Pancreas (tissue), 10 donors: ENCODE measurements at places on chromosomes 7 and 10.
A peak's percentile ranks its signal among the peaks of the same experiment; 100 is the strongest.

GRCh38 chr10:11993834-11994468 lies 48.7 kb downstream of the UPF2 start:
- no peak for DNase-seq

- no peak for DNase-seq
Measured at GRCh38 chr10:8174762-8175161, 120.3 kb downstream of the GATA3 start.

- peak; percentile 50 for DNase-seq
Measured at GRCh38 chr10:132164761-132165278, 21.9 kb upstream of the DPYSL4 start.

- DNase-seq, result no peak
Measured at GRCh38 chr10:43195557-43195956, 57.3 kb downstream of the CSGALNACT2 start.

DNA sequence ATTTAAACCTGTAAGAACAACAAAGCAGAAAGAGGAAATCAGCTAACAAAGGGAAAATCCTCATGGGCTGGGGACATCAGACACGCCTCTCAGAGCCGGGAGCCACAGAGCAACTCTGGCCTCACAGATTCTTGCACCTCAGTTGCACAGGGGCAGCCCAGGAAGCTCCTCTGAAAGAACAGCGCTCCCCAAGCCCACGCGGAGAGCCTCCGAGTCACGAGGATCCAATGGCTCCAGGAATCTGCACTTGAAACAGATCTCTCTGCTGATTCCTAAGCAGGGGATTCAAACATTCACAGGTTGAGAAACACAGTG lies 213.2 kb upstream of the MGMT start:
- no peak for DNase-seq

GRCh38 chr7:1447551-1448244 lies 11.6 kb downstream of the MICALL2 start:
- DNase-seq, result no peak

GRCh38 chr7:110205899-110206298 lies 885.0 kb upstream of the LRRN3 start:
- DNase-seq, result no peak

GRCh38 chr10:14926061-14926470 lies 27.8 kb downstream of the DCLRE1C start:
- no peak for DNase-seq

GRCh38 chr10:72348282-72348681 lies 6.4 kb downstream of the DNAJB12 start:
- DNase-seq, result no peak
